ENCODE measurements at places on chromosomes 5 and 9.

DNA sequence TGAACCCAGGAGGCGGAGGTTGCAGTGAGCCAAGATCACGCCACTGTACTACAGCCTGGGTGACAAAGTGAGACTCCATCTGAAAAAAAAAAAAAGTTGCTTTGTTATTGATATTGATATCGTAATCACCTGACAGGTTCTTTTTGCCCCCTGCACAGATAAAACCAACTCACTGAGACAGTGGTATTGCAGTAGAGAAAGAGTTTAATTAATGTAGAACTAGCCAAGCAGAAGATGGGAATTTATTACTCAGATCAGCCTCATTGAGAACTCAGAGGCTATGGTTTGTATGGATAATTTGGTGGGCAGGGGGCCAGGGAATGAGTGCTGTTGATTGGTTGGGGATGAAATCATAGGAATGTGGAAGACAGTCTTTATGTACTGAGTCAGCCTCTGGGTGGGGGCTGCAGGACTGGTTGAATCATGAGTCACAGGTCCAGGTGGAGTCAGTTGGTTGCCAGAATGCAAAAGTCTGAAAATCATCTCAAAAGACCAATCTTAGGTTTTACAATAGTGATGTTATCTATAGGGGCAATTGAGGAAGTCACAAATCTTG, 35.8 kb upstream of the MEGF10 start:
- DNase-seq = no peak

- no peak for DNase-seq
Observed at GRCh38 chr5:955886-956761, 52.5 kb upstream of the NKD2 start.

- DNase-seq = no peak
Observed at GRCh38 chr9:35996358-35996970, 38.5 kb upstream of the OR2S2 start.

GRCh38 chr5:135356522-135357318, 42.3 kb downstream of the MACROH2A1 start:
- no peak for DNase-seq

DNA sequence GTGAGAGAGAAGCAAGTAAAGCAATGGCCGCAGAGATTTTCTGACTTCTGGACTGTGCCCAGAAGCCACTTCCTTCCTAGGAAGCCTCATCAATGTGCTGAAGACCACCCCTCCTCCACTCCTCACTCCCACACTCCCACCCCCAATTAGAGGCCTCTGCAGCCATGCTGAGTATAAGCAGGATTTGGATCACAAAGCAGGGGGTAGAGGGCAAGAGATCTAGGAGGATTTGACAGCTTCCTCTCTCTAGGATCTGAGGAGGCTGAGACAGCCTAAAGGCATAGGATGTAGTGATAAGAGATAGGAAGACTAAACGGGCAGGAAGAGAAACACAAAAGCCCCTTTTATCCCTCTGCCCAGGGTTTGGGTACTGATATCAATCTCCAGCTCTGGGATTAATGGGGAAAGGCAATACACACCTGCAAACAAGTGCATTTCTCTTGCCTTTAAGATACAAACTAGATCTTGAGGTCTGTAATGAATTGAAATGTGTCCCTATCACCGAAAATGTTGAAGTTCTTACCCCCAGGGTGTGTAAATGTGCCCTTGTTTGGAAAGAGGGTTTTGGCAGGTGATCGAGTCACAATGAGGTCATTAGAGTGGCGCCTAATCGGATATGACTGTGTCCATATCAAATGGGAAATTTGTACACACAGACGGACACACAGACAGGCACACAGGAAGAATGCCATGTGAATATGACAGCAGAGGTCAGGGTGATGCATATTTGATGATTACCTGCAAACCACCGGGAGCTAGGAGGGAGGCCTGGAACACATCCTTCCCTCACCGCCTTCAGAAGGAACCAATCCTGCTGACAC, 28.5 kb downstream of the KCNV2 start:
- no peak for DNase-seq

- no peak for DNase-seq
Observed at GRCh38 chr5:14168144-14168792, 25.1 kb downstream of the TRIO start.

DNA sequence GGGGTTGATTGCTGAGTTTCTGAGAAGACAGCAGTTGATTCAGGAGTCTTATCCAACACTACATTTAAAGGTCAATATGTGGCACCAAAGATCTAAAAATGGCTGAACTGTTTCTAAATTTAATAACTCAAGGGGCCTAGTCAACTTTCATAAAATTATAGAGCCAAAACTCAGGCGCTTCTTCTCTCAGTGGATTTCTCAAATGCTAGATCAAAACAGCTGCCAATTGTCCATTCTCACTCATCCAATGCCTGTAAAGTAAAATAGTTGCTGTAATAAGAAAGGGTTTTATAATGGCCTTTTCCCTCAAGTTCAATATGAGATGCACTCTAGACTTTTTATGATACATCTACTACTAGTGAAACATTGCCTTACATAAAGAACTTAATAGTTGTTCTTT, 26.5 kb downstream of the ADAMTSL1 start:
- DNase-seq = no peak

DNA sequence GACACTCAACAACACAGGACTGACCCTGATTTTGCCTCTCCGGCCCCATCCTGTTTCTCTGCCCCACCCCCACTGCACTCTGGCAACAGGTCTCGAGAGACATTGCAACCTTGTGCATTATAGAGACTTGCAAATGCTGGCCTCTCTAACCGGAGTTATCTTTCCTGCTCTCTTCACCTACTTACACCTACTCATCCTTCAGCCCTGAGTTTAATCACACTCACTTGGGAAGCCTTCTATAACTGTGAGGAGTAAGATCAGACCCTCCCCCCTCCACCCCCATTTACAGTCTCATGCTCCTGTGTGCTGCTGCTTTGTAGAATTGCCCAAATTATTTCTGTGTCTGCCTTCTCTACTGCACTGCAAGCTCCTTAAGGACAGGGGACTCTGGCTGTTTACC, 42.8 kb downstream of the WWC1 start:
- no peak for DNase-seq

GRCh38 chr5:62762503-62762902, 183.9 kb downstream of the LRRC70 start:
- no peak for DNase-seq

DNA sequence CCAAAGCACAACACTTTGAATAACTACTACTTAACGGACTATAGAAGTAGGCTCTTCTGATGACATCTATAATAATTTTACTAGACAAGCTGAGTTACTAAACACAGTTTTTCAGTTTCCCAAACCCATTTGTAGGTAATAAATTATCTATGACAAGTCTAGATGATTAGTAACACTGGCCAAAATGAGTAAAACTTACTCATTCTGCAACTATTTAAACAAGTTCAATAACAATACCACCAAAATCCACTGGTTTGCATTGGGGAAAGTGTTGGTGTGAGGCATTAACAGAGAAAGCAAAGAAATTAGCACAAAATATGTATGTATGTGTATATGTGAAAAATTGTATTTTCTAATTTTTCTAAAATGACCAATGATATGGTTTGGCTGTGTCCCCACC, 119.3 kb downstream of the NR2F1-AS1 start:
- DNase-seq = no peak

DNA sequence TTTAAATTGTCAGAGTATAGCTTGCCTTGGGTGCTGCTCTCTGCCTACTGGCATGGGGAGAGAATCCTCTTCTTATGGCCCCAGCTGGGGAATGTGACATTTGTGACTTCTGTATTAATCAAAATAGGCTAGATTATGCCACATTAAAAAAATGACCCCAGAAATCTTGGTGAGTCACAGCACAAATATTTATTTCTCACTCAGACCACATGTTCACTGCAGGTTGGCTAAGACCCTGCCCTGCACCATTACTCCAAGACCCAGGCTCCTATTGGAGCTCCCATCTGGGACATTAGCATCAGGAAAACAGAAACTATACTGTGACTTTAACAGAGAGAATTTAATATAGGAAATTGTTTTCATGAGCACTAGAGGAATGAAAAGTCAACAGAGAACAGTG, 16.6 kb upstream of the WHRN start:
- no peak for DNase-seq

- no peak for DNase-seq
Observed at GRCh38 chr9:134838651-134839454, 41.8 kb upstream of the FCN2 start.

DNA sequence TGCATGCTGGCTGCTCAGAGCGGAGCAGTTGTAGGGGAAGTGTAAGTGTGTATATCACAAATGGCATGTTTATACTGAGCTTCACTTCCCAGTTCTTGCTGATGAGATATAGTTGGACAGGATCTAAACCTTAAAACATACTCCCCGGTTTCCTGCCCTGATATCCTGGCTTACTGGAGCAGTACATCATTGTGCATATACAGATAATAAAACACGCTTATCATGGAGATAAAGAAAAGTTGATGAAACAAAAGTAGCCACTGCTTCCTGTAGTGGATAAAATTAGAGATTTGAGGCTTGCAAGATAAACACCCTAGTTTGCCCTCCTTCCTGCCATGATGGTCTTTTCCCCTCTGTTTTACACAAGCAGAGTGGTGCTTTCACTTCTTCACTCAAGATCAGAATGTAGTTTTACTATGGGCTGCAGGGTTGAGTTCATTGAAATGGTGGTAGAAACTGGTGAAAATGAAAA, 15.0 kb downstream of the NPR3 start:
- no peak for DNase-seq

- no peak for DNase-seq
Observed at GRCh38 chr5:119191944-119192343, 121.1 kb downstream of the DMXL1 start.

- no peak for DNase-seq
Observed at GRCh38 chr5:72455476-72455875, 51.7 kb downstream of the ZNF366 start.

- no peak for DNase-seq
Observed at GRCh38 chr5:110896901-110897300, 158.1 kb downstream of the SLC25A46 start.

DNA sequence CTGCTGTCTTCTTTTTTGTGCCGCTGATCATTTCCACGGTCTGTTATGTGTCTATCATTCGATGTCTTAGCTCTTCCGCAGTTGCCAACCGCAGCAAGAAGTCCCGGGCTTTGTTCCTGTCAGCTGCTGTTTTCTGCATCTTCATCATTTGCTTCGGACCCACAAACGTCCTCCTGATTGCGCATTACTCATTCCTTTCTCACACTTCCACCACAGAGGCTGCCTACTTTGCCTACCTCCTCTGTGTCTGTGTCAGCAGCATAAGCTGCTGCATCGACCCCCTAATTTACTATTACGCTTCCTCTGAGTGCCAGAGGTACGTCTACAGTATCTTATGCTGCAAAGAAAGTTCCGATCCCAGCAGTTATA, 17.1 kb downstream of the F2R start:
- DNase-seq = no peak

DNA sequence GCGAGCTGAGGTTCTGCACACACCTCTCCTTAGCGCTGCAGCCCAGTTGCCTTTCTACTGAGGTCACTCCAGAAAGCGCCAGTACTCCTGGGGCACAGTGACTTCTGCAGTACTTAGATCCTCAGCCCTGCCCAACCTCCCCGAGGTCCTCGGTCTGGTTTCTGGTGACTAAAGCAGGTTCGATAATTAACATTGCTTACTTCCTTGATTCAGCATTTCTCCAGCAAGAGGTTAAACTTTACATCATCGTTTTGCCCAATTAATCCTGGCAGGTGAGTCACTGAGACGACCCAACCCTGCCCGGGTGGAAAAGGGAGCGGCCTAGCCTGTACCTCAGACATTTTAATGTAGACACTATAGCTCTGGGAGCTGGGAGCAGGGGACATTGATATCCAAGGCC, 77.6 kb downstream of the PLAC8L1 start:
- no peak for DNase-seq

DNA sequence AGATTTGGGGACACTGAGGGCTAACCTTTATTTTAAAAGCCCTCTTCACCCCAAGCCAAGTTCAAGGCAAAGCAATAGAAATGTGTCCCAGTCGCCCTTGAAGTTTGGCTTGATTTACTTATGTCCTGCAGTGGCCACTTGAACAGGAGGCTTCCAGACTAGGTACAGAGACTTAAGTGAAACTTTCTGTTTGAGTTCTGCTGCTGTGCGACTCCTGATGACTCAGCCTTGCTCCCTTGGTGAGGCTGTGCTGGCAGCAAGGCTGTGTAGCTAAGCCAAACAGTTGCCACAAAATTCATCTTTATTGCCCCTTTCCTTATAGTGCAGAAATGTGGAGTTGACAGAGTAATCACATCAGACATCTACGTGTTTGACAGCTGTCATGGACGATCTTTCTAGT, 68.8 kb upstream of the NTRK2 start:
- no peak for DNase-seq

DNA sequence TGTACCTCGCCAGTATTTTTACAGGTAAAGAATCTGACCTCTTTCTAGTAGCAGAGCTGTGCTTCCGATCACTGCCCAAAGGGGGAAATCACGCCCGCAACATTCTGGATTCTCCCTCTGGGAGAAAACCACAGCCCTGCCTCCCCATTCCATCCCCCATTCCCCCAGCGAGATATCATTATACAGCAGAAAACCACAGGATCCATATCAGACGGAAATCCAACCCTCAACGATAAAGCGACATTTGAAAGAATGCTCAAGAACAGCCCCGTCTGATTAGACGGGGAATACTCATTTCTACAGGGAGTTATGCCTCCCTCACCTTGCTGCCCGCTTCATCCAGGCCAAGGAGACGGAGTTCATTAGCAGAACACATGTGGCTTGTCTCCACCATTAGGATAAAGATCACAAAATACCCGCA, 172.8 kb downstream of the COL23A1 start:
- no peak for DNase-seq

DNA sequence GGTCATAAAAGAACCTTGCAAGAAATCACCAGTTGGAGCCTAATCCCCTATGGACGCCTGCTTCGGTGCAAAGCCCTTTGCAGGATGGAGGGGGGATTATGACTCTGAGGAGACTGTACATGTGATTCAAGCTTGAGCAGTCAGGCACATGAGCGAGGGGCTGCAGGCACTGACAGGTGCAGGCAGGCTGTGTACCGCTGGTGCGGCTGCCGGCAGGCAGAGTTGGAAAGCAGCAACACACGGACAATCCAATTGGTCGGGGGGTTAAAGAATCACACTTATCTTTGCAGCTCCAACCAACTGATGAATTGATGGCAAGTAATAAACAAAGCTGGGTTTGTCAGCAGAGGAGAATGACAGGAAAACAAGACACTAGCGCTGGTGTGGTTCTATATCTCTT, 5.7 kb downstream of the WHRN start:
- no peak for DNase-seq
